ENCODE measurements at places on chromosomes 3 and 15. TPM values are rescaled to one million over a fixed set of nuclear protein-coding genes. Genes with fewer than 3 reads are reported as not detected.

GRCh38 chr3:194631696-194632095 lies 1.5 kb downstream of the TMEM44 start:
- peaks cover 29% of the 10 kb centered on the region for H3K36me3 ChIP-seq
- H3K4me3 ChIP-seq = no peak overlapping the region
- peaks cover 13% of the 10 kb centered on the region for H3K4me1 ChIP-seq
- H3K27me3 ChIP-seq = no peaks in the 10 kb centered on the region

GRCh38 chr3:61236556-61236955 lies 14.7 kb downstream of the FHIT start:
- H3K4me1 ChIP-seq = peaks cover 9% of the 10 kb centered on the region
- no peak for DNase-seq
- H3K27ac ChIP-seq = no peak overlapping the region
- H3K36me3 ChIP-seq = no peaks in the 10 kb centered on the region
- no peaks in the 10 kb centered on the region for H3K27me3 ChIP-seq

The ECE2 gene
- not detected for total RNA-seq

DNA sequence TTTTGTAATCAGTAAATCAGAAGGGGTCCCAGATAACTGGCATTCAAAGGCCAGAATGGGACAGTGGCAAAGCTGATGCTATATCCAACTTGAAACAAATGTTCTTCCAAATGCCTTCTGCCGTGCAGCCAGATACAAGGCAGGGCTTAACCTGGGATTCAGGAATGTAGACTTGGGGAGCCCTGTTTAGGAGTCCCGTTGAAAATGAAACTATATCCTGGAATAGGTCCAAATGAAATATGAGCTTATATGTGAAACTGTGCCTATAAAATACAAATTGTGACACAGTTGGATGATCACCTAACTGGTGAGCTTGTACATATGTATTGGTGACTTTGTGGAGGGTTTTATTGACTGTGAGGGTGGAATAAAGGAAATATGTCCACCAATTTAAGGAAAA lies 28.7 kb downstream of the FRMD4B start:
- no peaks in the 10 kb centered on the region for H3K27me3 ChIP-seq
- DNase-seq = no peak
- peaks cover 2% of the 10 kb centered on the region for H3K4me1 ChIP-seq
- H3K36me3 ChIP-seq = no peaks in the 10 kb centered on the region
- H3K4me3 ChIP-seq = no peak overlapping the region

The CCDC80 gene
- total RNA-seq = 71.0 TPM

DNA sequence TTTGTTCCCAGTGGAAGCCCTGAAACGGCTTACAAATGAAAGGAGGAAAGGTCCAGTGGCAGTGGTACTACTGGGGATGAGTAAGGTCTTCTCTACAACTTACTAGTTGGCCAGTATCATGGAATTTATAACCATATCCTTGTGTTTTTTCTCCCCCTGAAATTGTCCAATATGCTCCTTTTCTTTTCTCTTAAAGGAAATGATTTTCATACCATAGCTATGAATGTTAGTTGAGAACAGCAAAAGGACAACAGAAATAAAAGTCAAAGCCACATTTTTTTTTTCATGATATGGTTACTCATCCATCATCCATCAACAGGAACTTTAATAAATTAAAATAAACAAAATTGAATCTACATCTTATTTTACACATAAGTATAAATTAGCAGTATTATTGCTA lies 450.4 kb downstream of the MFSD1 start:
- no peak for DNase-seq
- no peaks in the 10 kb centered on the region for H3K4me1 ChIP-seq
- H3K4me3 ChIP-seq = no peak overlapping the region
- no peaks in the 10 kb centered on the region for H3K36me3 ChIP-seq

GRCh38 chr3:87246662-87247429 lies 19.7 kb downstream of the CHMP2B start:
- H3K36me3 ChIP-seq = no peaks in the 10 kb centered on the region
- no peak overlapping the region for H3K4me3 ChIP-seq
- no peak overlapping the region for H3K27ac ChIP-seq
- no peaks in the 10 kb centered on the region for H3K4me1 ChIP-seq
- no peak for DNase-seq

DNA sequence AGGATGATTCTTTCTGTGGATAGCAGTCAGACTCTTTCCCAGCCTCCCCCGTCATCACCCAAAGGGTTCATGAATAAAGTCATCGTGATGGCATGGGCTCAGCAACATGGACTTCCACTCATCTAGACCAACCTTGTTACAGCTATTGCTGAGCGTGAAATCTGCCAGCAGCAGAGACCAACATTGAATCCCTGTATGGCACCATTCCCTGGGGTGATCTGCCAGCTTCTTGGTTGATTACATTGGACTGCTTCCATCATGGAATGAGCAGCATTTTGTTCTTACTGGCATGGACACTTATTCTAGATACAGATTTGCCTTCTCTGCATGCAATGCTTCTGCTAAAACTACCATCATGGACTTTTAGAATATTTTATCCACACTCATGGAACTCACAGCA lies 195.6 kb upstream of the AZI2 start:
- H3K27me3 ChIP-seq = no peaks in the 10 kb centered on the region
- no peak for DNase-seq
- no peak overlapping the region for H3K27ac ChIP-seq
- no peaks in the 10 kb centered on the region for H3K4me1 ChIP-seq
- H3K36me3 ChIP-seq = no peaks in the 10 kb centered on the region

The TMEM212 gene
- 0.09 TPM for total RNA-seq

- peaks cover 31% of the 10 kb centered on the region for H3K36me3 ChIP-seq
- H3K4me3 ChIP-seq = no peak overlapping the region
- H3K4me1 ChIP-seq = no peaks in the 10 kb centered on the region
- H3K27me3 ChIP-seq = no peaks in the 10 kb centered on the region
- no peak for DNase-seq
Measured at GRCh38 chr3:128889139-128889894, 9.9 kb downstream of the ACAD9 start.

- H3K36me3 ChIP-seq = peaks cover 9% of the 10 kb centered on the region
- H3K4me3 ChIP-seq = no peak overlapping the region
- no peaks in the 10 kb centered on the region for H3K27me3 ChIP-seq
- no peak for DNase-seq
- no peak overlapping the region for H3K27ac ChIP-seq
- no peaks in the 10 kb centered on the region for H3K4me1 ChIP-seq
Measured at GRCh38 chr3:31652296-31652695, 119.6 kb downstream of the STT3B start.

The ELL3 gene
- 2.3 TPM for total RNA-seq

GRCh38 chr3:46375218-46375617 lies 4.5 kb downstream of the CCR5 start:
- no peak for DNase-seq
- no peak overlapping the region for H3K4me3 ChIP-seq

GRCh38 chr3:14332392-14332791 lies 70.0 kb upstream of the SLC6A6 start:
- no peaks in the 10 kb centered on the region for H3K4me1 ChIP-seq
- H3K27me3 ChIP-seq = peaks cover 24% of the 10 kb centered on the region
- no peak overlapping the region for H3K27ac ChIP-seq
- no peak overlapping the region for H3K4me3 ChIP-seq
- no peaks in the 10 kb centered on the region for H3K36me3 ChIP-seq
- DNase-seq = no peak

GRCh38 chr15:68561171-68561900 lies 17.5 kb upstream of the CORO2B start:
- H3K4me3 ChIP-seq = no peak overlapping the region
- H3K27ac ChIP-seq = no peak overlapping the region
- H3K36me3 ChIP-seq = no peaks in the 10 kb centered on the region
- peaks cover 8% of the 10 kb centered on the region for H3K4me1 ChIP-seq
- no peak for DNase-seq

DNA sequence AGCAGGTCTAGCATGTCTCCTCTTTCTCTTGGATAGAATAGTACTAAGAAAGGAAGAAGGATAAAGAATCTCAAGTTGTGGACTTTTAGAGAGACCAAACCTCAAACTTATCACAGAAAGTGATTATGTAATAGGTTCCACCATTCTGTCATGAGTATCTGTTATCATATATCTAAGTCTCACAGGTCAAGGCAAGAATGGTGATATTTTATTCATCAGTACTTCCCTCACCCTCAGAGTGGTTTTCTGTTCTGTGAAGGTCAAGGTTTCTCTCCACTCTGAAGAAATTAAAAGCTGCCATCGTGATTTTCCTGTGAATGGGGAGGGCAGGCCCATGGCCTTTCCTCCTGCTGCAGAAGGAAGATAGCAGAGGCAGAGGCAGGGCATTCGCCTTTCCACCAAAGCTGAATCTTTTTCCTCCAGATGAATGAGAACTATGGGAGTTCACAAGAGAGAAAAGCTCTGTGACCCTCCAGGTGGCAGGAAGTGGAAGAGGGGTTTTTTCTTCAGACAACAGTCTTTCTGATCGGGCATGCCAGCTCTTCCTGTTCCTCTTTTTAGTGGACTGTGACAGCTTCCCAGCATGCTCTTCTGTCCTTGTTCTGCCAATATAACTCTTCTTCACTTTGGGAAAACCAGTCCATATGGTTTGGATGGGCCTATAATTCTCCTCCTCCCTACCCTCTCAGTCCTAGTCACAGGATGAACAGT lies 37.1 kb upstream of the CCK start:
- no peaks in the 10 kb centered on the region for H3K27me3 ChIP-seq
- no peaks in the 10 kb centered on the region for H3K4me1 ChIP-seq
- DNase-seq = no peak
- no peak overlapping the region for H3K27ac ChIP-seq
- no peaks in the 10 kb centered on the region for H3K36me3 ChIP-seq

DNA sequence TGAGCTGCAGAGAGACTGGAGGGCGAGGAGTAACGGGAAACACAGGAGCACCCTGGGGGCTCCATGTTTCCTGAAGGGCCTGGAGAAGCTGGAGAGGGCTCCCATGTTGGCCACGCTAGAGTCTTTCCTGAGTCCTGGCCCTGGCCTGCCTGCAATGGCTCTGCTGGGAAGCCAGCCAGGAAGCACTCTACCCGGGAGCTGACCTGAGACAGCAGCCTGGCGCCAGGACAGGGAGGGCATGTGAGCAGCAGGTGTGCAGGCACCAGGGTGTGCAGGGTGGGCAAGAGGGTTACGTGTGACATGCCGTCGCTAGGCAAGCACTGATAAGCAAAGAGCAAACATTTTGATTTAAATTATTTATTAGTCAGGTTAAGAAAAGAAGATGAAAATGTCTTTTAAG lies 301.4 kb downstream of the OCA2 start:
- H3K4me3 ChIP-seq = no peak overlapping the region
- H3K27ac ChIP-seq = no peak overlapping the region
- H3K4me1 ChIP-seq = peaks cover 7% of the 10 kb centered on the region
- peak; percentile 35 for DNase-seq

DNA sequence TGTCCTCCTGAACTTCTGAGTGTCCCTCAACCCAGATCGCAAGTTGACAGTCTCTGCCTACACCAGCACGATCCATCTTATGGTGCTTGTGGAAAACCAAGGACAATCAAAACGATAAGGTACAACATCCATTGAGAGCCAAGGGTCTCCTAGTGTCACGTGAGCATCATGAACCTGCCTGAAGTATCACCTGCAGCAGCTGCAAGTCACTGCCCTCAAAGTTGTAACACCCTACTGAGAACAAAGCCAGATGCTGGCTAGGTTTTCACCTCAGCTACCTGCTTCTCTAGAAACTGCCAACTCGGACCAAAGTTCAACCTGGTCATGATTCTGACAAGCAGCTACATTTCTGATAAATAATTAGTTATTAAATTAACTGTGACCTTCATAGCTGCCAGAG lies 17.5 kb downstream of the C2CD4B start:
- no peaks in the 10 kb centered on the region for H3K4me1 ChIP-seq
- no peak overlapping the region for H3K4me3 ChIP-seq
- no peaks in the 10 kb centered on the region for H3K36me3 ChIP-seq
- no peaks in the 10 kb centered on the region for H3K27me3 ChIP-seq
- H3K27ac ChIP-seq = no peak overlapping the region

GRCh38 chr3:62562596-62562995 lies 189.2 kb upstream of the FEZF2 start:
- H3K36me3 ChIP-seq = no peaks in the 10 kb centered on the region
- no peaks in the 10 kb centered on the region for H3K27me3 ChIP-seq
- H3K27ac ChIP-seq = no peak overlapping the region
- DNase-seq = no peak

The GCHFR gene
- 6.1 TPM for total RNA-seq

All from muscle of leg (tissue), 16 donors.